ENCODE measurements at places on chromosomes 13 and 19. TPM values are rescaled to one million over a fixed set of nuclear protein-coding genes. Genes with fewer than 3 reads are reported as not detected.

RAB8A gene
- total RNA-seq = 32.5 TPM

ETFB gene
- total RNA-seq = 251 TPM

DNA sequence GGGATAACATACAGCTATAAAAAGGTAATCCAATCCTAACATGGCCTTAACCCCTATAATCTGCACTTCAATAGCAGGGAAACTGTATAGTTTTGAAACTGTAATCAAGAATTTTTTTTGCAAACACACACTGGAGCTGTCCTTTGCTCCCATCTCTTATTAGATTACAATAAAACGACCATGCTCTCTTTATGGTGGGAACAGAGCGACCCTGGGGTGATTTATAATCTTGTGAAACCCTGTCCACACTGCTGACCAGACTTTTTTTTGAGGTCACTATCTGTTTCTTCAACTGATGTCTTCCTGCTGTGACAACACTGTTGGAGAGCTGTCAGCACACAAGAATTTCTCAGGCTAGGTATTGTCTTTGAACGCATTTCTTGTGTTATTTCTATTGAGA, 35.3 kb downstream of the DACH1 start:
- DNase-seq = no peak

GRCh38 chr13:72728290-72728605, 525 bp downstream of the BORA start:
- no peak for DNase-seq

Data from omental fat pad (tissue), 4 donors.